Occipital lobe (tissue), 3 donors: ENCODE measurements at places on chromosomes 2 and 18. TPM values are rescaled to one million over a fixed set of nuclear protein-coding genes. Genes with fewer than 3 reads are reported as not detected.

RGPD8 gene
- total RNA-seq: 39.3 TPM

ADAM17 gene
- total RNA-seq: 31.2 TPM

NT5DC4 gene
- not detected for total RNA-seq

AP1S3 gene
- total RNA-seq: 2.7 TPM

DNA sequence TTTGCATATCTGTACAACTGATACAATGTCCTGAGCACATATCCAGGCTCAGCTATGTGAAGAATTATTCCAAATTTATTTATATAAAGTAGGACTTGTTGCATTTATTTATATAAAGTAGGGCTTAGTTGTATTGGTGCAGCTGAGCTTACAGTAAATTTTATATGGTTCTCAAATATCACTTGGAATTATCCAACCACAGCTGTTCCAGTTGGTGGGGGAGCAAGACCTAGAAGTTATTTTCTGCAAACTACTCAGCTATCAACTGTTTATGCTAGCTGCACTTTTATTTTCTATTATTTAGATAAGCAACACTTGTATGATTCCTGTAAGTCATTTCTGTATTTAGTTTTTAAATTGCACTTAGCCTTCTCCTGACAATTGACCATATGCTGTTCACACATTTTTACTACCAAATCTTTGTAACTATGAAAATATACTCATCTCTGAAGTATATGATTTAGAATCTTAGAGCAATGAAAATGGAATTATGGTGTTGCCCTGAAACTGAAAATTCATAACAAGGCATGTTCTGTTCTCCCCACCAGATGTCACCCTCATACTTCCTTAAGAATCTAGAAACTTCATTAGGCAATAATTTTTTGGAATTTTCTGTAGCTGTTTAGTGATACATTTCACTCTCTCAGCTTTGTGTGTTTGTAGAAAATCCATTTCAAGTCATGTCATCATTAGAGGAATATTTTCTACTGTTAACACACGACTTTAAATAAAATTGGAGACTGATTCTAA is 157.0 kb upstream of the CBLN2 start:
- DNase-seq: no peak

DNA sequence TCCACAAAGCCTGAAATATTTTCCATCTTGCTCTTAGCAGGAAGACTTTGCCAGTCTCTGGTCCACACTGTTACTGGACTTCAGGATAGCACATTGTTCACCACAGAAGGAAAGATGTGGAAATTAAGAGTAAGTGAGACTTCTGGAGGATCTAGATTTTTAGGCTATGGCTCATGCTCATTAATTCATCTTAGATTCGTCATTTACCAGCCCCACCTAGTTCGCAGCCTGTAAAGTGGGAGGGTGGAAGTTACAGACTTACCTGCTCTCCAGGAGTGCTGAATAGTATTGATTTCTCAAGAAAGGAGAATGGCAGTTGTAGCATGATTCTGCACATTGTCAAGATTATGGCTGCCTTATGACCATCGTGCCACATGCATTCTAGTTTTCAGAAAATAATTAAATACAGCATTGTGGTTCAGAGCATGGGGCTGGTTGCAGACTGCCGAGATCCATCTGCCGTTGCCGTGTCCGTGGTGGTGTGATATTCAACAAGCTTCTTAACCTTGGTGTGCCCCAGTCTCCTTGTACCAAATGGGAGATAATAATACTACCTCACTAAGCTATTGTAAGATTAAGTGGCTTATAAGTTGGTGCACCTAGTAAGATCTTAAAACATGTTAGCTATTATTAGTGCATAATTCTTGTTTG is 56.8 kb downstream of the RNF144A start:
- DNase-seq: no peak

GRCh38 chr2:112150447-112150846 is 12.3 kb downstream of the FBLN7 start:
- no peak for DNase-seq
